ENCODE measurements at places on chromosomes 12 and 14.

GRCh38 chr12:49876070-49876469, 27.6 kb downstream of the FAIM2 start:
- no peak for DNase-seq

GRCh38 chr14:104346608-104347007, 208.2 kb downstream of the KIF26A start:
- no peak for DNase-seq

- no peak for DNase-seq
Observed at GRCh38 chr12:66885115-66885875, 206.4 kb upstream of the GRIP1 start.

GRCh38 chr14:88630565-88630964, 67.7 kb downstream of the ZC3H14 start:
- no peak for DNase-seq

- DNase-seq = no peak
Observed at GRCh38 chr12:52235001-52235764, 2.1 kb downstream of the KRT7 start.

DNA sequence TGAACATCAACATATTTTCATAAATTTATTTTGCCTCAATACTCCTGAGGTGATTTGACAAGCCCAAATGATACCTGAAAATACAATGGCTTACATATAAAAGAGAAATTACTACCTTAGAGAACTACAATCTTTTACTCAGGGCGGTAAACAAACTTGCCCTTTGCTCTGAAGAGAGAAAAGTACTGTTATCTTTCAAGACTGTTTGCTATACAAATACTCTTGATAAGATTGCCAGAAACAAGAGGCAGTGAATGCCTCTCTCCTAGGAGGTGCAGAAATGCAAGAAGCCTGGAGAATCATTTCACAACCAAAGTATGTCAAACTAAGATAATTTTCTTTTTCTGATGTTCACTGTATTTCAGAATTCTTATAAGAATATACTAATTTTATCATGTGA, 160.3 kb downstream of the ALX1 start:
- DNase-seq = no peak

DNA sequence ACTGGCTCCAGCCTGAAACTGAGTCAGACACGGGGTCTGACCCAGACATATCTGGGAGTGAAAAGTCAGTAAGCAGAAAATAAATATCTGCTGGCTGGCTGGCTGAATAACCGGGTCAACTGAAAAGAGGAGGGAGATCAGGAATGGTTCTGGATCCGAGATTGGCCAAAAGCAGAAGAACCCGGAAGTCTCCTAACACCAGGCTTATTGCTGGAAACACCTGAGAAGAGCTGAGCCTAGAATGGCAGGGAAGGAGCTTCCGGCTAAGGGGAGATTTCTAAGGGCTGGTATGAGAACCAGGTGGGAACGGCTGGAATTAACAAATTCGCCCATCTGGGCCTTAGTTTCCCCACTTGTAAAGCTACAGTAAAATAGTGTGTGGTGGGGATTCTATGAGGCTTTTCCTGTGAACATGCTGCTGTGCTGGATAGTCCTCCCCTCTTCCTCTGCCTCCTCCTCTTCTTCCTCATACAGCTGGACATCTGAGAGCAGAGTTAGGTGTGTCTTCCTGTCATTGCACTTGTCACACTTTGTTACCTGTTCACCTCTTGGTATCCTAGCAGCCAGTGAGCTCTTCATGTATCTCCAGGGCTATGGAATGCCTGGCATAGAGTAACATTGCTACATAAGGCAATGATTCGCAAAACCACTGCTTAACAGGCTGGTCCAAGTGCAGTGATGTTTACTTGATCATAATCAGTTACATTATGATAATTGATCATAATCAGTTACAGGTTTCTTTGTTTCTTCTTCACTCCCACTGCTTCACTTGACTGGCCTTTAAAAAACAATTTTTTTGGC, 2.0 kb upstream of the SHMT2 start:
- DNase-seq = no peak

DNA sequence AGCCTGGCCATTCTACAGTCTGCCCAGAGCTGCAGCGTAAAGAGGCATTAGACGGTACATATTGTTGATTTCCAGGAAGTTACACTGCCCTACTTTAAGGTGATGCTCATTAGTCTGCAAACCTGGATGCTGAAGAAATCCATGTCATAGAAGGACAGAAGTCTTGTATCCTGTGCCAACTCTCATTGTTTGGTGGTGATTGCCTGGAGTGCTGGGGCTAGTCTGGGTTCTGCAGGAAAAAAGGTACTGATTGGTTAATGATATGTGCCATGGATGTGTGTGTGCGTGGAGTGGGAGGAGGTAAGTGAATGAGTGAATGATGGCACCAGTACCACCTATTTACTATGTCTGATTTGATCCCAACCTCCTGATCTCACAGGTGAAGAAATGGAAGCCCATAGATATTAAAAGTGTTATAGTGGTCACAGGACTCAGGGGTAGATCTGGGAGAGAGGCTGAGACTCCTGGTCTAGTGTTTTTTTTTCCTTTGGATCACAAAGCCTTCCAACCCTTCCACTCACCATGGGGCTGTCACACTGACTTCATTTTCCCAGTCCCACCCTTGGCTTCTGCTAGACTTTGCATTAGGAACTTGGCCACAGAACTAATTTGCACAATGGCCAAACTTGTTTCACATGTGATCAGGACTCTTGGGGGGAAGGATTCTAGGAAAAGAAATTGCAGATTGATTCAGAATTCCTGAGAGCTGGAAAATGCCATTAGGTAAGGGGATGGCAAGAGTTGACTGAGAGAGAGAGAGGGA, 96.1 kb downstream of the TMX1 start:
- DNase-seq = no peak

GRCh38 chr12:53053218-53054111, 3.6 kb downstream of the TNS2 start:
- DNase-seq = peak; percentile 35

GRCh38 chr12:93043192-93043876, 114.2 kb upstream of the EEA1 start:
- DNase-seq = no peak

- DNase-seq = no peak
Observed at GRCh38 chr12:96786791-96787190, 120.3 kb upstream of the NEDD1 start.

- DNase-seq = no peak
Observed at GRCh38 chr12:18549598-18549997, 188.2 kb downstream of the PLCZ1 start.
